ENCODE measurements at places on chromosomes 4 and X. TPM values are rescaled to one million over a fixed set of nuclear protein-coding genes. Genes with fewer than 3 reads are reported as not detected.

RIPPLY1 gene
- not detected for total RNA-seq

GABRQ gene
- not detected for total RNA-seq

CYBB gene
- total RNA-seq: 0.12 TPM

F8A1 gene
- 16.5 TPM for total RNA-seq

MYOZ2 gene
- 8.8 TPM for total RNA-seq
